ENCODE measurements at places on chromosomes 11 and 22. TPM values are rescaled to one million over a fixed set of nuclear protein-coding genes. Genes with fewer than 3 reads are reported as not detected.

GRM5 gene
- total RNA-seq: not detected

GLB1L3 gene
- 11.7 TPM for total RNA-seq

CHST1 gene
- 0.57 TPM for total RNA-seq

IL10RA gene
- total RNA-seq: not detected

TTC28 gene
- total RNA-seq: 12.6 TPM

APOL2 gene
- total RNA-seq: 18.1 TPM

GLB1L2 gene
- total RNA-seq: 2.4 TPM

SYT8 gene
- not detected for total RNA-seq

CADM1 gene
- total RNA-seq: 12.5 TPM

CDC42BPG gene
- total RNA-seq: 24.9 TPM

IGF2 gene
- 3.1 TPM for total RNA-seq

DCDC1 gene
- 0.22 TPM for total RNA-seq

SAA1 gene
- total RNA-seq: not detected

MS4A1 gene
- not detected for total RNA-seq

NCAPD3 gene
- 52.2 TPM for total RNA-seq

C11orf91 gene
- not detected for total RNA-seq

KIF18A gene
- total RNA-seq: 25.9 TPM

GRCh38 chr22:47168900-47169800, 406.7 kb downstream of the TBC1D22A start:
- peak; percentile 62 for DNase-seq

DNA sequence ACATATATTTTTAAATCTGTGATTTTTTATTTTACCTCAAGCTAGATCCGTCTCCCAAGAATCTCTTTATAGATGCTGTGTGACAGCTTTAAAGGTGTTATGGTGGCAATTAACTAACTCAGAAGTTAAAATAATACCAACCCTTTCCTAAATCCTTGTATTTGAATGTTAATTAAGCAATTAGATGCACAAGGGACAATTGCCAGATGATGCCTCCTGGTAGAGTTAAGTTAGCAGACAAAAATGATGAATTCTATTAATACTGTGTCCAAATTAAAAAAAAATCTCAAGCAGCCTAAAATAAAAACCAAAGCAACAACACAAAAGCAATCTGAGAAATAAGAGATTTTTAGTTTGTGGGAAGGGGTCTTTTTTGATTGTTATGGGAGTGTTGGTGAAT, 78.9 kb downstream of the FANCF start:
- DNase-seq: no peak

DNA sequence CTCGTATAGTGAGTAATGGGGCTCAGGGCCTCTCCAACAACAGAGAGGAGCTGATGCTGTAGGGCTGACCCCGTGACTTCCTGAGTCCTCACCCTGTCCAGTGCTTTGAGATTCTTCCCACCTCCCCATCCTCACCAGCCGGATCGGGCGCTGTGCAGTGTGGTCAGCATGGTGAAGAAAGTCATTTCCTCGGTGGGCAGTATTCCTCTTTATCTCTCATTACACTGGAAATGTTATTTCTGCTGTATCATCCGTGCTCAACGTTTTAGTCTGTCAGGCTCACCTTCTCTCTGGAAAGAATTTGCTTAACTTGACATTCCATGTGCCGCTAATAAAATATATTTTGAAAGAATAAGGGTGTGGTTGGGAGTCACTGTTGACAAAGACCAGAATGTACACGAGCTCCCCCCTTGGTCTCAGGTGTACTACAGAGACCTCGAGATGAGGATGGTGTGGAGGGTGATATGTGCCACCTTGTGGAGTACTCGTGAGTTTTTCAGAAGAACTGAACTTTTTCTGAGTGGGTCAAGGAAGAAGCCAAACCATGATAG, 25.7 kb upstream of the SCGB1A1 start:
- no peak for DNase-seq

DNA sequence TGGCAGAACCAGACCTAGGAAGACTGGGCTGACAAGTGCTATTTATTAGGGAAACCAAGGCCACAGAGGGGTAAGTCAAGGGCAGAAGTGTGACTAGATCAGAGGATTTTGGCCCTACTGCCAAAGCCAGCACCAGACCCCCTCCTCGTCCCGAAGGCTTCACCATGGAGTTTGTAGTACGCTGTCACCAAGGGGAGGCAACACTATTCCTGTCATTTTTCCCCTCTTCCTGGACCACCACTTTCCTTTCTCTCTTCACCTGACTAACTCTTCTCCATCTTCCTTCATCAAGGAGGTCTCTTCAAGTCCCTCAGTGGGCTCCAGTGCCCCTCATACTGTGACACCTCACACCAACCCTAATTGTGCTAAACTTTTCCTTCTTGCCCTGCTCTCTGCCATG, 34.9 kb downstream of the MN1 start:
- no peak for DNase-seq

DNA sequence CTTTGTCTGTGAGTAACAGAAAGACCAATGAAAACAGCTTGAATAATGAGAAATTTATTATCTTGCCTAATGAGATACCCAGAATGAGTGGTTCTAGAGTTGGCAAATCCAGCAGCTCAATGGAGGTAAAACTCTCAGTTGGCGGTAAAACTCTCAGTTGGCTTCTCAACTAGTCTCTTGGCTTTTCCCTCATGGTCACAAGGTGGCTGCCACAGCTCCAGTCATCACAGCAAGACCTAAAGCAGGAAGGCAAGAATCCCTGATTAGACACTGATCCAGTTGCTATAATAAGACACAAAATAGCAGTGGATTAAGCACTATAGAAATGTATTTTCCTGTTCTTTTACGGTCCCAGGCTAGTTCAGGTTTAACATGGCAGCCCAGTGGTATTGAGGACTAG, 37.5 kb upstream of the TSPAN18 start:
- no peak for DNase-seq

- no peak for DNase-seq
These were observed 54.1 kb downstream of the SHANK2 start for GRCh38 chr11:71198141-71198822.

- DNase-seq: peak; percentile 22
These were observed 39.6 kb downstream of the TSPAN18 start for GRCh38 chr11:44766112-44766971.

GRCh38 chr22:45227645-45228400, 12.9 kb downstream of the KIAA0930 start:
- DNase-seq: peak; percentile 28

DNA sequence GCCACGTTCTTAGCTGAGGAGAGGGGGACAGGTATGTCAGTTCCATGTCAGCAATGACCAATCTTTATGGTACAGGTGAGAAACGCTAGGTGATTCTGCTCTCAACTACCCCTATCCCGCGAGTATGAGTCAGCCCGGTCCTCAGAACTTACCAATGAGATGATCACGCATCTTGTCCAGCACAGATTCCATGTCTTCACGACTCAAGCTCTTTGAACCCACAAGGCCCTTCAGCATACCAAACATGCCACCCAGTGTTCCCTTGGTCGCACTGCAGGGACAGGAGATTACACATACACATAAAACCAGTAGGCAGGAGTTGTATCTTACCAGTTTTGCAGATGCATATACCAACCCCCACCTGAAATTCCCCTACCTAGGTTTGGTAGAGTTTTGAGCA, 2.9 kb downstream of the SRPRA start:
- DNase-seq: no peak

DNA sequence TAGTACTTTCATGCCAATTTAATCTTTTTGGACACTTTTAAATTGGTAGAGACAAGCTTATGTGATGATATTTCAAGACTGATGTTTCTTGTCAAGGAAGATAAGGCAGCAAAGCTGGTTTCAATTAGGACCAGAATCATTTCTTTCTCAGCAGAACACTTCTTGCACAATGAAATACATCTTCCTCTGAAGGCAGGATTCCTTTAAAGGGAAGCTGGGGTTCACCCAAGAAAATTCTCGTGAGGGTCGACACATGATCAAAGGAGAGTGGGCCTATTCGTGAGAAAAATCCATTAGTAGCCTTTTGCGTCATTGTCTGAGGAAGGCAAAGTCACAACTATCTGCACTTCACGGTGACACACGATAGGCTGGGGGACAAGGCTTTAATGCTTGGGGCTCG, 17.6 kb downstream of the TTC12 start:
- DNase-seq: no peak

- no peak for DNase-seq
These were observed 88.1 kb downstream of the TP53I11 start for GRCh38 chr11:44862558-44863101.

- DNase-seq: no peak
These were observed 809.6 kb upstream of the API5 start for GRCh38 chr11:42502151-42502550.

GRCh38 chr22:45240810-45241631, at the start of gene KIAA0930:
Gene KIAA0930 (minus strand): TSS chr22:45240894. CDS start chr22:45240703, 191 bp downstream.
- peak; percentile 90 for DNase-seq

- DNase-seq: peak; percentile 69
These were observed 21.7 kb upstream of the TNRC6B start for GRCh38 chr22:40156001-40156516.

DNA sequence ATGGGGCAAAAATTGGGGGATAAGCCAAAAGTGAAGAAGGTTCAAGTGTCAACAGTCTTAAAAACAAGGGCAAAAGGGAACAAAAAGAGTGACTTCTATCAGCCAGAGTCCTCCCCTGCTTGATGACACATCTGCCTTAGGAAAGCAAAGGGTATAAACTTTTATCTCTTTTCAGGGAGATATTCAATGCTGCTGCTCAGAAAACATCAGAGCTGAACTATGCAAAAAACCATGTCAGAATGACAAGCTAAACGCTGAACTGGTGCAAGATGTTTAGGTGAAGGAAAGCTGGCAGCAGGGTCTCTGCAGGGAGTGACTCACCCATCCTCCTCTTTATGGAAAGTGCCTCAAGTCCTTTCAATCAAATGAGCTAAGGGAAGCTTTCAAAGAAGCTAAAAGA, 24.7 kb downstream of the ALG9 start:
- no peak for DNase-seq

DNA sequence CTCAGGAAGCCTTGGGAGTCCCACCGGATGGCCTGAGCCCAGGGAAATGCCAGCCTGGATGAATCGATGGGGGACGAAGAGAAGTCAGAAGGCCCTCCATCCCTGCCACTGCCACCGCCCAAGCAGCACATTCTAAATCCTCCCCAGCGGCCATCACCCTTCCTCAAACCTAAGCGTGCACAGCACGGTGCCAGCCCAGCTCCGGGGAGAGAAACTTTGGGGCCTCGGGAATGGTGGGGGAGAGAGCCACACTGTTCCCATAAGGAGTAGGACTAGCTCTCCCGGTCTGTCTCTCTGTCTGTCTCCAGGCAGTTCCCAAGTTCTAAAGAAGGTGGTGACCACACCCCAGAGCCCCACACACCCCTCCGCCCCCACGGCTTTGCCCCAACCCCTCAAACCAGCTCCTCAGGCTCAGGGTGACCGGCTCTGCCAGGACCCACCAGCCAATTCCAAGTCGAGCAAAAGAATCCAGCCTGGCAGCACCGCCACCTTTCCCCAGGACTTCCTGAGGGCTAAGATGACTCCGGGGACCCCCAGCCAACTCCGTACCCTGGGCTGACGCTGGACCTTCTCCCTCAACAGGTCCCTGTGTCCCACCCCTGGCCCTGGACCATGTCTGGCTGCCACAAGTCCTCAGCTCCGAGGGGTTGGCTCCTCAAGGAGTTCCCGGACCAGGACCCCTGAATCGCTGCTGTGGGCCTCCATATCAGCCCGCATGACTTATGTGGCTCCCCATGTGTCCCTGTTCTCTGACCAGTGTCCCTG, 2.7 kb downstream of the AHNAK start:
- no peak for DNase-seq

DNA sequence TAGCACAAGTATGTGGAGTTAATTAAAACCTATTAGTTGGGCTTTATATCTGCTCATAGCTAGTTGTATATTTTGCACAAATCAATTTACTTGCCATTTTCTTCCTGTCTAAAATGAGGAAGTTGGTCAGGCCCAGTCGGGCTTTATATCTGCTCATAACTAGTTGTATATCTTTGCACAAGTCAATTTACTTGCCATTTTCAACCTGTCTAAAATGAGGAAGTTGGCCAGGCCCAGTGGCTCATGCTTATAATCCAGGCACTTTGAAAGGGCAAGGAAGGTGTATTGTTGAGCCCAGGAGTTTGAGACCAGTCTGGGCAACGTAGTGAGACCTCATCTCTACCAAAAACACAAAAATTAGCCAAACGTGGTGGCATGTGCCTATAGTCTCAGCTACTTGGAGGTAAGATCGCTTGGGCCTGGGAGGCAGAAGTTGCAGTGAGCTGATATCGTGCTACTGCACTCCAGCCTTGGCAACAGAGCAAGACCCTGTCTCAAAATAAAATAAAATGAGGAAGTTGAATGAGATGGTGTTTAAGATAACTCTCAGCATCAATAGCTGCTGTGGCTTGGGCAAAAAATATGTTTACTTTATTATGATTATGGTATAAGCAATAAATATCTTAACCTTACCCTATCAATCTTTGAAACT, 1558.6 kb upstream of the RAG2 start:
- no peak for DNase-seq

- DNase-seq: no peak
These were observed 11.6 kb downstream of the OR51B4 start for GRCh38 chr11:5290106-5290505.

GRCh38 chr11:111699579-111700156, 66.5 kb downstream of the PPP2R1B start:
- no peak for DNase-seq

DNA sequence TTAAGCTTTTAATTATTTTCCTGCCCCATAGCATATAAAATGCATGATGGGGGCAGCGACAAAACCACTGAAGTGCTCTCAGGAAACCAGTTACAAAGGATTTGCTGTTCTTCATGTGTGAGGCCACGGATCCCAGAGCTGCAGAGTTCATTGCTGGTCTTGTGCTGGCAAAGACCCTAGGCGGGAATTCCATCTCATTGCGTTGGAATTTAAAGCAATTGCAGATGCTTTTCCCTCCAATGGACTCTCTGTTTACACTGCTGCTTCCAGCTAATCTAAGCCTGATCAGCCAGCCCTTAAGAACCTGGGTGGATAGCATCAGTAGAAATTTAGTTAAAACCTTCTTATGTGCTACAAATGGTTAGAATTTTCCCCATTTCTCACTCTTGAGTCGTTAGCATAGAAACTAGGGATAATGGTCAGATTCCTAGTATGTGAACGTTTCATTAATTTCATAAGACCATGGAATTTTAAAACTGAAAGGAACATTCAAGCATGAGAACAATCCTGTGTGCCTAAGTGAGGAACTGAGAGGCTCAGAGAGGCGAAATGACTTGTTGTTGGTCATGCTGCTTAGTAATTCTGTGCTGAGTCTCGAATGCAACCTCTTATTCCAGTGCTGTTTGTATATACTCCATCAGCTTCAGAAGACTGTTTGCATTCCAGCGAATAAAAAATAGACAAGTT, 36.1 kb upstream of the ADSL start:
- no peak for DNase-seq

GRCh38 chr11:824942-825341, 2.8 kb upstream of the CRACR2B start:
- DNase-seq: no peak

- DNase-seq: no peak
These were observed 38.0 kb upstream of the CSNK1E start for GRCh38 chr22:38355275-38355674.

- no peak for DNase-seq
These were observed 45.7 kb upstream of the NAV2 start for GRCh38 chr11:19666951-19667350.

DNA sequence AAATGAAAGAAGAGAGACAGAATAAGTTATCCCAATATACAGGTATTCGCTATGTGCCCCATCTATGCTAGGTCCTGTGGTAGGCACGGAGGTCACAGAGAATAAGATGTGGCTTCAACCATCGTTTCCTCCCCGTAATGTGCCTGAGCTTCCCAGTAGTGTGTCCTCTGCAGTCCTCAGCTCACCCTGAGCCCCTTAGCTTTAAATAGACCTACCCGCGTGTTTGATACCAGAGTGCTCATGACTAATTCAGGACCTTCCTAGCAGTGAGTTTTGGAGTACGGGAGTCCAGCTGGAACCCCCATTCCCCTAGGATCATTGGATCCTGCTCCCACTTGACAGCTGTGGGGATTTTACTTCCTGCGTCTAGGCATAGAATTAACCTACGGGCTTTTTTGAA, 37.5 kb upstream of the SYN3 start:
- DNase-seq: no peak

Measured in H9 (cell line).